Bone marrow (tissue), 2 donors: ENCODE measurements at places on chromosomes 1 and 21.
A peak's percentile ranks its signal among the peaks of the same experiment; 100 is the strongest.

GRCh38 chr1:157862114-157863070 lies 20.8 kb upstream of the CD5L start:
- DNase-seq = no peak

DNA sequence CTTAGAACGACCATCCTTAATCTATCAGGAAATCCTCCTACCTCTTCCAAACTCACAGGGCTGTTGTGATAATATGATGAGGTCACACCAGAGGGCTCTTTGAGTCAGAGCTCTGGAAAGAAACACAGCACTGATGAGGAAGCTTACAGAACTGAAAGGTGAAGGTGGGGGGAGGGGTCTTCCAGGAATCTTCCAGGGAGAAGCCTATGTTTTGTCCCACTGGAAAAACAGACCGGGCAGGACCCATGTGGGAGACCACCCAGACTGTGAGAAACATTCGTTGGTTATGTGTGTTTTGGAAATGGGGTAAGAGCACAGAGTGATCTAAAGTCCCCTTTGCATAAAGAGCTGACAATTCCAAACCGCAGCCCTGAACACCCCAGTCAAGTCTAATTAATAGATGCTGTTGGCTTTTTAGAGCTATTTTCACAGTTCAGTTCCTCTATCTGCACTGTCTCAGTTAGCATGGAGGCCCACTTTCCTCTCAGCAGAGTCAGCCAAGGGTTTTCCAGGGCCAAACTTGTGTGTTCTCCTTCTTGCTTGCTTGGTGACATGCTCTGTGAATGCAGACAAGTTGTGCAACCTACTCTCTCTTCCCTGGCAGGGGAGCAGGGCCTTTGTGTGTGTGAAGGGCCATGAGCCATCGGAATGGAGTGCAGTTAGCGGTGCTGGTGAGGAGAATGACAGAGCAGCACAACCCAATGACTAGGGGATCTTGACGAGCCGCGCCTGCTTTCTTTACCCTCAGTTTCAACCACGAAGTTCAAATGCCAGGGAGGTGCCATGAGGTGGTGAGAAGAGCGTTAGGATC lies 12.3 kb downstream of the PHLDA3 start:
- peak; percentile 12 for DNase-seq

- no peak for DNase-seq
Observed at GRCh38 chr1:157993147-157993917, at the start of gene KIRREL1. TSS of gene KIRREL1 (plus strand) at chr1:157993645. CDS start at chr1:157993677, 32 bp downstream.

DNA sequence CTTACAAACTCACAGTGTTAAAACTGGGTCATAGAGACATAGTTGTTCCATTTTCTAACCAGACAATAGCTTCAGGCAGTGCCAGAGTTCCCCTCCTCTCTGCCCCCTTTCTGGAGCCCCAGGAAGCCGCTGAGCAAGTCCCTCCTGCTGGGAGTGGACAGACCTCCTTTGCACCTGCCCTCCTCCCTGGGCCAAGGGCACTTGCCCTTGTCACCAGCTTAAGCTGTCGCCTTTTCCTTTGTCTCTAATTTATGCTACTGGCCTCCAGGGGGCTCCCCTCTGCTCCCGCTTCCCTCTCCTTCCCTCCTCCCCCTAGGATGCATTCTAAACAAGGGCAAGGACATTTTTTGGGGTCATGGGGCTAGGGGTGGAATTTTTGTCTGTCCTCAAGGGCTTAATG lies 182.4 kb downstream of the MIS18A start:
- DNase-seq = no peak

DNA sequence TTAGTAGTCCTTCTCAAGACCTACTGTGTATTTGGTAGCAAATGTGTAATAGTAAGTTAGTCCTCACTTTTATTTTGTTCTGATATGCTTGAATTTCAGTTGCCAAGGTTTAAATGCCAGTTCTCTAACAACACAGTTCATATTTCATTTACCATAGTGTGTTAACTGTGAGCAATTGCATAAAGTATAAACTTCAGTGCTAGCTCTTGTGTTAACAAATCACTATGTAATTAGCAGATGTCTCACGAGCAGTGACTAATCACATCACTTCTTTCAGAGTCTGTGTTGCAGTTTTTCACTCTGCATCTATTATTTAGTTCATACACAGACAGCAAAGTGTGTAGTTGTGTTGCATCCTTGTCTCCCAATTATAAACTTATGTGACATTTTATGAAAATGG lies 47.8 kb downstream of the ZMYM4 start:
- no peak for DNase-seq

DNA sequence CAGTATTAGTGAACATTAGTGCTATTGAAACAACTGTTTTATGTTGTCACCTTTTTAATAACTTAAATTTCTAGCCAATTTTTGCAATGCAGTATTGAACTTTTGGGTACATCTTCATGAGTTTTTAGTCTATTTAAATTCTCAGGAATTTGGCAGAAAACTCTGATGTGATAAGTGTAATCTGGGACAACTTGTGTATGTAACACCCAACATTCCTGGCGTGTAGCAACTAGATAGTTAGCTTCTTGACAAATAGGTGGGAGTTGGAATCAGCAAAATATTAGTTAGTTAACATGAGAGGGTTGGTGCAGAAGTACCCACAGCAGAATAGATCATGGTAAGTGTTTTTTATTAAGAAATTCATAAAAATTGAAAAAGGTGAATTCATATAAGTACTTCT lies 111.6 kb downstream of the ITSN1 start:
- no peak for DNase-seq

DNA sequence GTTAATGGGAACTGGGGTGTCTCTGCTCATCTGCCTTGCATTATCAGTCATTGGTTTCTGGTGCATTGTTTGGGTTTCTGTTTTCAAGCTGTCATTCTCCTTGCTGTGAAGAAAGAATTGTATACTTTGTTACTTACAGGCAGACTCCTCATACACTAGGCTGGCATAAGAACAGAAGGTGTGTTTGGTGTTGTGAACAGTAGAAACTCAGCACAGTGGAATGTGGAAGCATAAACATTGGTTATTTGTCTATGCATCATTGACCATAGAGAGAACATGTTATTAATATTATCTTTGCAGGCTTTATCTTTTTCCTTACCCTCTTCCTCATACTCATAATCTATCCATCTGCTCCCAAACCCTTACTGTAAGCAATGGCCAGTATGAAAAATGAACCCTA lies 18.2 kb downstream of the C1orf87 start:
- DNase-seq = no peak

- DNase-seq = no peak
Observed at GRCh38 chr1:198019126-198019525, 102.0 kb downstream of the LHX9 start.

DNA sequence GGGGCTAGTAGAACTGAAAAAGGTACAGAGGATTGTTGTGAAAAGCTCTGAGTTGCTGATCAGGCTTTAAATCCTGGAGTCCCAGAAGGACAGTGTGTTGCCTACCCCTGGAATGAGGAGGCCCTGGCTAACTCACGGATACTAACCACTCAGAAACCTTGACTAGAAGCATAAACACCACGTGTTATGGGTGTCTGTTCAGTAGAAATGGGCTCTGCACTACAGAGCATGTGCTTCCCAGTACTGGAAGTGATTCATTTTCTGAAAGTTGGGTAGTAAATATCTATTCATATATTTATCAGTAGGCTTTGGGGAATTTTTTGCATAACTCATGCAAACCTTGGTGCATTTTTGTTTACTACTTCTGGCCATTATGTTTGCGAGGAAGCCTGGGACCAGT lies 15.1 kb upstream of the CLCA1 start:
- no peak for DNase-seq

- DNase-seq = no peak
Observed at GRCh38 chr1:94722181-94722580, 98.0 kb upstream of the SLC44A3 start.

DNA sequence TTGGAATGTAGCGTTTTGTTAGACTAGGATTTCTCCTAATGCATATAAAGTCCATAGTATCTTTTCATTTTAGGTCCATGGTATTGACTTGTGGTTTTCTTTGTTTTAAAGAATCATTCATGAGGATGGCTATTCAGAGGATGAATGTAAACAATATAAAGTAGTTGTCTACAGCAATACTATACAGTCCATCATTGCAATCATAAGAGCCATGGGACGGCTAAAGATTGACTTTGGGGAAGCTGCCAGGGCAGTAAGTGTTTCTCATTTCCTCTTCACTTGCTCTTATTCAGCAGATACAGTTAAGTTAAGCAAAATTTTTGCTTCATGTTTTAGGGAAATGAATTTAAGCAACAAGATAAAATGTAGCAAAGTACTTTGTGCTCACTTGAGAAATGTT lies 25.4 kb downstream of the GNAI3 start:
- no peak for DNase-seq

DNA sequence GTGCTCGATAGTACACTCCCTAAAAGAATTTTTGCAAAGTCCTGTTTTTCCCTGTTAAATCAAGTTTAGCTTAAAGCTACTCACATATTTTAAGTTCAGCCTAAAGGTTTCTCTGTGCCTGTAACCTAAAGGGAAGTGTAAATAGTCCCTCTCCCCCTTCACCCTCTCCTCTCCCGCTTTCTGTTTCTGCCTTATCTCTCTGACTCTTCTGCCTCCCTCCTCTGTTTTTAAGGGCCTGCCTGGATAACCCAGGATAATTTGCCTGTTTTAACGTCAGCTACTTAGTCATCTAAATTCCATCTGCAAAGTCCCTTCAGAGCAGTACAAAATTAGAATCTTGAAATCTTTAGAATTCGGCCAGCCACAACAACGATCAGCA lies 92.6 kb downstream of the NID1 start:
- peak; percentile 16 for DNase-seq

GRCh38 chr1:181538836-181539235 lies 55.5 kb downstream of the CACNA1E start:
- no peak for DNase-seq

DNA sequence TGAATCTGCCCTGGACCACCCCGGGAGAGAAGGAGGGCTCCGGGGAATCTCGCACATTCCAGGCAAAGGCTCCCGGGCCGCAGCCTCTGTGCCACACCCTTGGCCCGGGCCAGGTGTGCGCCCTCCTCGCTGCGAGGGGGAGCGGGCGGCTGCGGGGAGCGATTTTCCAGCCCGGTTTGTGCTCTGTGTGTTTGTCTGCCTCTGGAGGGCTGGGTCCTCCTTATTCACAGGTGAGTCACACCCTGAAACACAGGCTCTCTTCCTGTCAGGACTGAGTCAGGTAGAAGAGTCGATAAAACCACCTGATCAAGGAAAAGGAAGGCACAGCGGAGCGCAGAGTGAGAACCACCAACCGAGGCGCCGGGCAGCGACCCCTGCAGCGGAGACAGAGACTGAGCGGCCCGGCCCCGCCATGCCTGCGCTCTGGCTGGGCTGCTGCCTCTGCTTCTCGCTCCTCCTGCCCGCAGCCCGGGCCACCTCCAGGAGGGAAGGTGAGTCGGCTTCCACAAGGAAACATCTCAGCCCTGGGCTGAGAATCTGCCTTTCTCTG lies at the start of gene LAMC2:
Gene LAMC2, plus strand, starts transcription at position 324 of the 550 bp plus-strand sequence. Its CDS starts 89 bp downstream, at position 413.
- DNase-seq = no peak

- no peak for DNase-seq
Observed at GRCh38 chr1:15680561-15681348, 3.4 kb upstream of the PLEKHM2 start.

DNA sequence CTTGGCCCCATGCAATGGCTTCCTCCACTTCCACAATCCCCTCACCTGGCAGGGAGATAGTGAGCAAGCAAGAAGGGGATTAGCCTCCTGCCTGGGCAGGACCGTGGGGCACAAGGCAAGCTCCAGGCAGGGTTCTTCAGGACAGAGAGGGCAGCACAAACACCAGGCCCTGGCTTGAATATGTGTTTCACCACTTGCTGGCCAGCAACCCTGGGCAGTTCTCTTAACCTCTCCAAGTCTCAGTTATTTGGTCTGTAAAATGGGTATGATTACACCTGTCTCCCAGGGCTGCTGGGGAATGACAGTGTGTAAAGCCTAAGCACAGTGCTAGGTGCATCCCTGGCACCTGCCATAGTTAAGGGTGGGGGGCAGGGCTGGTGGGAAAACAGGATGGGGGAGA lies 31.9 kb downstream of the H3-3A start:
- no peak for DNase-seq

DNA sequence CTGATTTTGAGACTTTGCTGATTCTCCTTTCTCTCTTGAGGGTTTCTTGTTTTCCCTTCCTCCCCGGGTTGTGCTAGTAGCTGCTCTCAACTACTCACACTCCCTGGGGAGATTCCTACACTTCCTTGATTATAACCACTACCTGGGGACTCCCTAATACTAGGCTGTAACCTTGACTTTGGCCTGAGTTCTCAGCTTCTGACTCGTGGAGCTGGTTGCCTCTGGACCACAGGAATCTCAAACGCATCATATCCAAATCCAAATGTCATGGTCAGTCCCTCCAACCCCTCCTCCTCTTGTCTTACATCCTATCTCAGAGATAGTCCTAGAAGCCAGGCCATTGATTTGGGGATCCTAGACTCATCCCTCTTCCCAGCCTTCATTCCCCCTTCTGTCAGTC lies 12.0 kb downstream of the MOV10 start:
- no peak for DNase-seq

DNA sequence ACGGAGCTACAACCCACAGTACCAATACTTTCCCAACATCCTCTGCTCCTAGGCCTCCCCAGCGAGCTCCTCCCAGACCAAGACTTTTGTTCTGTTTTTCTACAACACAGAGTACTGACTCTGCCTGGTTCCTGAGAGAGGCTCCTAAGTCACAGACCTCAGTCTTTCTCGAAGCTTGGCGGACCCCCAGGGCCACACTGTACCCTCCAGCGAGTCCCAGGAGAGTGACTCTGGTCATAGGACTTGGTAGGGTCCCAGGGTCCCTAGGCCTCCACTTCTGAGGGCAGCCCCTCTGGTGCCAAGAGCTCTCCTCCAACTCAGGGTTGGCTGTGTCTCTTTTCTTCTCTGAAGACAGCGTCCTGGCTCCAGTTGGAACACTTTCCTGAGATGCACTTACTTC lies 20.6 kb downstream of the PLA2G5 start:
- DNase-seq = no peak

DNA sequence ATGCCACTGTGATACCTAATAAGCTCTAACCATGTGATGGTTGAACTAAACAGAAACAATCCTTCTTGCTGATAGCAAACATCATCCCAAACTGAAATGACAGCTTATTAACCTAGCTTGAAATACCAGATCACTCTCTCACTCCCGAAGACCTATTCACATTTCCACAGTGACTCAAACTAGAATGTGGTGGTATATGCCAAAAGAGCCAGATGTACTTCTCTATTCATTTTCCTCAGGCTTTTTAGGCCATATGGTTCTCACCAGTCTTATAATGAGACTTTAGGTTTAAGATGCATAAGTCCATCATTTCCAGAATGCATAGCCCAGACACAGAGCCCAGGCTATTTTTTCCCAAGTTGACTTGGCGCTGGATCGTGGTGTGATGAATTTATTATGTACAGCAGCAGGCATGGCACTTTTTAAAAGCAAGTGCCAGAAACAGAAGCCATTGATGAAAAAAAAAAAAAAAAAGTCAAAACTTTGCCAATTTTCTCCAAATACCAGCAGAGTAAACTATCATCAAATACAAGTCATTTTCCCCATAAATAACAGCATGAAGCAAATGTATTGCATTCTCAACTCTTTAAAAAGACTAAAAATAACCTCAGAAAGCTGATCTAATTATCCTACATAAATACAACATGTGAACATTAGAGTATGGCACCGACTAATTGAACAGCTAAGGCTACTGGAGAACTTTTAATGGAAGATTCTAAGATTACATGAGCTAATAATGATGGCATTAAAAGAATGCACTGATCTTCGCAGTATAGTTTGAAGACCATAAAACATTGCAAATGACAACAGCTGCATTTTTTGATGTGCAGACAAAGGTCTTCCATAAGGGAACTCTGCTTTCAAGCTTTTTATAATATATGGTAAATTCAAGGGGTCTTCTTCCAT lies 365.4 kb downstream of the LRRIQ3 start:
- DNase-seq = no peak
